Stimulated activated CD4-positive, alpha-beta T cell treated with anti-CD3 and anti-CD28 coated beads, Interleukin-1b, Interleukin-23, amount 100 ng/mL, for 4 hours (primary cell): ENCODE measurements at places on chromosomes 1 and 21.

- DNase-seq, result no peak
These were observed 184.0 kb downstream of the VPS13D start for GRCh38 chr1:12413664-12414410.

- peak; percentile 53 for DNase-seq
These were observed 59.3 kb downstream of the MAN1C1 start for GRCh38 chr1:25675729-25676476.

GRCh38 chr1:22533244-22533895 lies 29.9 kb upstream of the EPHA8 start:
- DNase-seq, result no peak

DNA sequence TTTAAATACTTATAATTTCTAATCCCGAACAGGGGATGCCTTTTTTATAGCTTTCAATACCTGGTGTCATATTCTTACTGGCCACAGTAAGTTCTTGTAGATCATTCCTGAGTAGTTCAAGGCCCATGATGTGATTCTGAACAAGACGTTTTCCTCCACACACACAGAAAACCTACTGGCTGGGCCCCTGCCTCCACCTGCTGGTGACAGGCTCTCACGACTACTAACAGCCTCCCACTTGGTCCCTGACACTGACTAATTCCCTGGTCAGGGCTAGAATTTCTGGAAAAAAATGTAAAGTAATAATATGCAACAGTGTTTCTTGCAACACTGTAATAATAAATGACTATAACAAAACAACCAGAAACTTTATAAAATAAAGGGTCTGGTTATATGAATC lies 50.4 kb upstream of the RIPK4 start:
- DNase-seq, result no peak

- no peak for DNase-seq
These were observed 1.5 kb downstream of the TMEM201 start for GRCh38 chr1:9590201-9590600.

GRCh38 chr1:17654519-17654918 lies 100.6 kb upstream of the ACTL8 start:
- no peak for DNase-seq

DNA sequence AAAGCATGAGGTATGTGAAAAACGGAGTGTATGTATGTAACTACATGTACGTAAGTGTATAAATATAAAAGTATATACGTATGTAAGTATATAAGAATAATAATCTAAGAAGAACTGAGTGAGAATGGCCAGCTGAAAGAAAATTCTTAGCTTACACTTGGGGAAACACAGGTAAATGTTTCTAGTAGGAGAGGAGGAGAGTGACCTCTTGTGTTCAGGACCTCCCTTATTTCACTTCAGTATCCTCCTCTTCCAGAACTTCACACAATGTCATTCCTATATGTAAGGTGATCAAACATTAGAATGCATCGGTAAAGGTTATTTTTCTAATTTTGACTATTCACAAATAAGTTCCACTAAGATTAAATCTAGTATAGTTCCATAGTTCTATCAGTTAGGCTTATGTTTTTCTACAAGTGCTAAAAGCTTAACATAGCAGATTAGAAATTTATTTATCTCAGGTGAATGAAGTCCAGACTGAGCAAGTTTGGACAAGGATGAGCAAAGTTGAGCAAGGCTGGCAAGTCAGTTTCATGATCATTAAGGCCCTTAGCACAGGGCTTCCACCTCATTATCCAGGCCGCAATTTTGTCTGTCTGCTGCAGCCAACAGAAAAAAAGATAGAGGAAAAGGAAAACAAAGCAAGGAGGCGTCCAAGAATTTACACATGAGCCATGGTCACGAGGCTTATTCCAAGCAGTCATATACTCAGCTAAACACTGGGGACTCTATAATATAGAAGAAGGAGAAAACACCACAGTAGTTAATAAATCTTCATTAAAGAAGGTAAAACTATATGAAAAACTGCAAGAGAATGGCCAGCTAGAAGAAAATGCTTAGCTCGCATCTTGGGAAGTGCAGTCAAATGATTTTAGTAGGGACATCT lies 7.1 kb upstream of the MROH9 start:
- DNase-seq, result no peak

DNA sequence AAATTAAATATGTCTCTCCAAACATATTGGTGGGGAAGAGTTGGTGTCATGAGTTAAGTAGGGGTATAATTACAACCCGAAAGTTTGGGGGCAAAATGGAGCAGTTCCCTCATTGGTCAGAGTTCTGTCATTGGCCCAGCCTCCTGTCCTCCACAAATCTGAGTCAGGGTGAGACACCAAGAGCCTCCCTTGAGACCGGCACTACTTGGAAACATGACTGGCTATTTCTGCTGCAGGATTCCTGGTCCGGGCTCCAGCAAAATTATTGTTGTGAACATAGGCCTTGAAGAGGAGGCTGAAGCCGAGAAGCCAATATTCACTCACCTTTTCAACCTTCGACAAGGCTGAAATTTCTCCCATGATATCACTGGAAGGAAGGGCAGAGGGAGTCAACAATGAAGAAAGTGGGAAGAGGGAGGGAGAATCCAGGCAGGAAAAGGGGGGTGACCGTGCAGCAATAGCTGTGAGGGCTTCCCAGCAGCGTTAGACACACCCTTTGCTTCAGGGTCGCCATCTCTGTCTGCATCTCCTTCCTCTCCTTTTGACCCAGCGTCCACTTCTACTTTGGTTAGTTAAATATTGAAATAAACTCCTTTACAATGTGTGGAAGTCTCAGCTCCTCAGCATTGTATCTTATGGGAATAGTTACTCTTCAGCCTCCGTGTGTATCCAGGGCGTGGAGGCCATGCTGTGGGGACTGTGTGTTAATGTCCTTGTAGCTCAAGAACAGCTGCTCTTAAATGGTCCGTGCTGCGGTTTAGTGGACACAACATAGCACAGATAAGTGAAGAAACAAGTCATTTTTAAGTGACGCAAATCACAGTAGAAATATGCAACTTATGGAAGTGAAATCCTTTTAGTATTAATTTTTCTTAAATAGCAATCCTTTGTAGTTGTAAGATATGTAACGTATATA lies 307.4 kb downstream of the DISC1 start:
- DNase-seq, result no peak

DNA sequence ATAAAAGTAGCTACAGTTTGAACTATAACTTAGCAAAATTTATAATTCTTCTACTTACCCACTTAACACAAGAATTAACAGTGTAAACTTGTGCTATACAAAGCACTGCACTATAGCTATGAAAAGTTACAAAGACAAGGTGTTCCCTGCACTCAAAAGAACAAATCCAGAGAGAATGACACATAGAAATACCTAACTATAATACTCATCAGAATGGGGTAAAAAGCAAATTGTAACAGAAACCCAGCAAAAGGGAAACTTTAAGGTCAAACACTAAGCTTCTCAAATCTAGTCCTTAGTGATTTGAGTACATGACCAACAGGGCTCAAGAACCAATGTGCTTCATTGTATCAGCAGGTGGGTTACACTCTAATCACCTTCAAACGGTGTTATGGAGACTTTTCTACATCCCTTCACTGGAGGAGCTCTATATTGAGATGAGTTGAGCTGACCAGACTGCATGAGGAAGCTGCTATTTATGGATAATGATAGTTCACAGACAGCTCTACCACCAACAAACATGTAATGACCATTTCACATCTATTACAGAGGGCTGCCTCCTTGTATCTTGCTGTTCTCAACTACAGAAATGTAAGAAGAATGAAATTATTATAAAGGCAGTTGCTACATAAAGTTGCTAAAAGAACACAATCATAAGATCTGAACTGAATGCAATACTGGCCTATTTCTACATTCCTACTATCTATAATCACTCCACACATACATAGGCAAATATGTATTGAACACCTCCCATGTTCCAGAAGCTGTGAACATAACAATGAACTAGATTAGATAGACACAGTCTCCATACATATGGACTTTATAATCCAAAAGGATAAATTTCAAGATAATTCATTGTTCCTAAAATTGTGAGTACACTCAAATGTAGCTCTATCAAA lies 47.6 kb downstream of the PIK3R3 start:
- no peak for DNase-seq

GRCh38 chr21:20215959-20216358 lies 782.2 kb upstream of the NCAM2 start:
- DNase-seq, result no peak
